ENCODE measurements at places on chromosomes 7 and 10.

DNA sequence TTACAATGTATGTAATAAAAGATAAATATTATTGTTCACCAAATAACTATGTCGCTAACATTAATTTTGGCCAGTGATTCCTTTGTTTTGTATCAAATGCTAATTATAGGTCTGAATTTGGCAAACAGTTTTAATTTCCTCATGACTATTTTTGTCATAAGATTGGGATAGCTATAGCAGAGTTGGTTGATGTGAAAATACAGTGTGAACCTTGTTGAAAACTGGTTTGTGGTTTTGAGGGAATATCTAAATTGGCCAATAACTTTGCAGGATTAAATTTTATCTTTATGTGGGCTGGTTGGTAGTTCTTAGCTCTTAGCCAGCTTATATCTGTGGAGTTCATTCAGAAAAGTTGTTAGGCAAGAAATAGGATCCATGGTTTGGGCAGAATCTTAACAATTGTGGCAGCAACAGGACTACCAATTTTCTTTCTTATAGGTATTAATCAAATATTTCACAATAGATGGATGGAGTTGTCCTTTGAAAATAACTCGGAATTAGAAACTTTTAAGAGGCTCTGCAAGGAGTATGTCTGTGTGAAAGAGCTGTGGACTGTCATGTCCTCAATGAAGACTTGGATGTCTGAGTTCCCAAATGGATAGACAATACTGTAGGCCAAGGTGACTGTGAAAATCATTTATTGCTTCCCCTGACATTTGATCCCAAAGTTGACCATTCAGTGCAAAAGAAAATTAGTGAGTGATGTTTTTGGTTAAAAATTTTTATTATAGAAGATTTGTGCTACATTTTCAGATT is 73.5 kb downstream of the PRKG1 start:
- no peak for DNase-seq

DNA sequence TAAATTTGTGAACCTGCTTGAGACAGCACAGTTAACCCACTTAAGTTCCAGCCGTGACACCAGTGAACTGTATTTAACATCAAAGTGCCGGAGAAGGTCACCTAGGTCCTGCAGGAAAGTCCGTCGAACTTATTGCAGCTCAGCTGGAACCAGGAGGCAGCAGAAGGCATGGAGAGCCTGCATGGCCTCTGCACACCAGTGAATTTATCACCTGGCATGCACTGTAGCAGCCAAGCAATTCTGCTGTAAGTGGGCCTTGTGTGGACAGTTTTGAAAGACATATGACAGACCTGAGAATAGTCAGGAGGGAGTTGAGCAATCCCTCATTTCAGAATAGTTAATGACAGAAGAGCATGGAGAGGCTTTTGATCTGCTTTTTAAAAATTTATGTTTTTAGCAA is 108.8 kb downstream of the PLXDC2 start:
- DNase-seq: no peak

- DNase-seq: no peak
These were observed 38.9 kb upstream of the GDF10 start for GRCh38 chr10:47261121-47261520.

GRCh38 chr10:70974351-70974901 is 86.1 kb upstream of the PCBD1 start:
- DNase-seq: no peak

- DNase-seq: no peak
These were observed 195.5 kb upstream of the HPS1 start for GRCh38 chr10:98642281-98642680.

DNA sequence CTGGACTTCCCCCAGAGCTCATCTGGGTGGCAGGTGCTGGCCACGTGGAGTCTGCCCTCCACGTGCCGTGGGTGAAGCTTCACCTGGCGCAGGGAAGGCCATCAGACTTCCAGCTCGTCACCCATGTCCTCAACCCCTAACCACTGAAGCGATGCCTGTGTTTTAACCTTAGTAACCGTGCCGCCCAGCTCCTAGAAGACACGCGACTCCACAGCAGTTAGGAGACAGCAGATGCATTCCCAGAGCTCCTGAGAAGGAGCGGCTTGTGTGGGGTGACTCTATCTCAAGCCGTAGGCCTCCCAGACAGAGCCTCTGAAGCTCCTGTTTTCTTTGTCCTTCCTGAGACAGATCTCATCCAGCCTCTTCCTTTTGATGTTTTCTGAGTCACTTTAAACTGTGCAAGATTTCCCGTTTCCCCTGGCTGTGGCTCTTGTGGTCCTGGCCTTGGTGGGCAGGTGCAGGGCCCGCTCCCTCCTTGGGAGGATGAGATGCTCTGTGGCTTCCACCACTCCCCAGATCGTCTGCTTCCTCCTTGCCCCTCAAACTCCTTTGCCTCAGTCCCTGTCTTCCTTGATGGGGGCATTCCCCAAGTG is 41.4 kb upstream of the AP5Z1 start:
- DNase-seq: no peak

- DNase-seq: no peak
These were observed 42.6 kb upstream of the FAM133B start for GRCh38 chr7:92632791-92633190.

DNA sequence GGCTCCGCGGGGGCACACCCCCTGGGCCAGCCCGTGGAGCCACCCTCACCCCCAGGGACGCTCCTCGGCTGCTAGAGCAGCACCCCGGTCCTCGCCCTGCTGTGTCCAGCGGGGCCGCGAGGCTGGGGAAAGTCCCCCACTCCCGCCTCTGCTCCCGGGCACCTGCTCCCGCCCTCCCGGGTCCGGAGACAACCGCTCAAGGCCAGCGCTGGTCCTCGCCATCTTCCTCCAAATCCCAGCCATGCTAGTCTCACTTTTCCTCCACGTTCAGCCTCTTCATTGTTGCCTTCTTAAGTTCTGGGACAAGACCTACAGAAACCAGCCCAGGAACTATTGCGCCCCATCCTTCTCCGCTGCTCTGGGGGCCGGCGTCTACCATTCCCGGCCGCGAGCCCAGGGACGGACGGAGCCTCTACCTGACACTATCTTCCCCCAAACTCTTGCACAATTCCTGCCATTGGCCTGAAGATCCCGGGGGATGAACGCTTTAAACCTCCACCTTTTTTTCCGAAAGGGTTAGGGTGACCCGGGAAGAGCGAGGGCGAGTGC is 4.8 kb upstream of the KCP start:
- DNase-seq: no peak

GRCh38 chr7:13327669-13328068 is 640.2 kb downstream of the ARL4A start:
- no peak for DNase-seq

DNA sequence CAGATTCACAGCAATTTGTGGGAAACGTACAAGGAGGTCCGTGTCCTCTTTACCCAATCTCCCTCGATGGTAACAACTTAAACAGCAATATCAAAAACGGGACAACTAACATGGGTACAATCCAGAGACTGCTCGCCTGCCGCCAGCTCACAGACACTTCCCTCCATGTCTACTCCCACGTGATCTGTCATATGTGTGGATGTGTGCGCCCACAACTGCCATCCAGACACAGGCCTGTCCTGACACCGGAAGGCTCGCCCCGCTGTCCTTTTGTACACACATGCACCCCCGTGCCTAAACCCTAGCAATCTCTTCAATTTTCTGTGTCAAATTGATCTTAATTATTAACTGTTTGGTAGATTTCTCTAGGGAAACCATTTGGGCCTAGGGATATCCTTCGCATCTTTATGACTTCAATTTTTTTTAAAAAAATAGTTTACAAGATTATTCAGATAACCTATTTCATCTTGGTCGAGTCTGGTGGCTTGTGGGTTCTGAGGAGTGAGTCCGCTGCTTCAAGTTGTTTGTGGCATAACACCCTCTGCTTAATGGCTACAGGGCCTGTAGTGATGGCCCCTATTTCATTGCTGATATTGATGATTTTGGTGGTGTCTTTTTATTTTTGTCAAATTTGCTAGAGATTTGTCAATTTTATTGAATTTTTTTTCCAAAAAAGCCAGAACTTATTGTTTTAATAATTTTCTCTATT is 260.6 kb downstream of the MAD1L1 start:
- no peak for DNase-seq

DNA sequence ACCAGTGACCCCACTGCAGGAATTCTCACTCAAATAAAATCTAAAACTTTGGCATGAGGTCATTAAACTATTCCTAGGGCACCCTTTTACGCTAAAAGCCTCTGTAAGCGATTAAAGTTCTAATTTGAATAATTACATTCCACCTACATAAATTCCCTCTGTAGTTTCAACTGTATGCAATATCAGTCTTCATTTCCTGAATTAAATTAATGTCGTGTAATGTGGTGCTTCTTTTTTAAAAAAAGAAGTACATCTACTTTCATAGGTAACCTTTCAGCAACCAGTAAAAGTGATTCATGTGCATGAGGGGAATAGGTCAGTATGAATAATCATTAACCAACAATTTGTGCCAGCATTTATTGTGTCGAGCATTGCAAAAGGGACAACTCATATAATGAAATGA is 44.7 kb downstream of the IMMP2L start:
- no peak for DNase-seq

- no peak for DNase-seq
These were observed 91.6 kb downstream of the WDR37 start for GRCh38 chr10:1147810-1148209.

- no peak for DNase-seq
These were observed 35.8 kb downstream of the DDIT4 start for GRCh38 chr10:72309290-72310240.

GRCh38 chr10:10092581-10092980 is 925.1 kb upstream of the CELF2 start:
- no peak for DNase-seq

DNA sequence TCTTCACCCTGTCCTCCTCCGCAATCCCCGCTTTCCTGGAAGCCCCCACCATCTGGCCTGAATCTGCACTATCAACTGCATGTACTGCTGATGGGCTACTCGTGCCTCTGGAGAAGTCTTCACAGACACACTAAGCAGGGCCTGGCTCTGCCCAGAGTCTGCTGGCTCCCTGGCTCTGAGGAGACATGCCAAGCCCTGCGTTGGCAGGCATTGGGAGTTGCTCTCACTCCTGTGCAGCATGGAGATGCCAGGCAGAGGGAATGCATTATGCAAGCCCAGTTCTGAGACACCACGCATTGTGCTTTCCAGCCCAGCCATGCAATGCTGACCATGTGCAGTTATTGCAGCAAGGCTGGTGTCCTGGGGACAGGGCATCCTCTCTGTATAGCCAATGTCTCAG is 314.6 kb downstream of the CXCL12 start:
- no peak for DNase-seq

DNA sequence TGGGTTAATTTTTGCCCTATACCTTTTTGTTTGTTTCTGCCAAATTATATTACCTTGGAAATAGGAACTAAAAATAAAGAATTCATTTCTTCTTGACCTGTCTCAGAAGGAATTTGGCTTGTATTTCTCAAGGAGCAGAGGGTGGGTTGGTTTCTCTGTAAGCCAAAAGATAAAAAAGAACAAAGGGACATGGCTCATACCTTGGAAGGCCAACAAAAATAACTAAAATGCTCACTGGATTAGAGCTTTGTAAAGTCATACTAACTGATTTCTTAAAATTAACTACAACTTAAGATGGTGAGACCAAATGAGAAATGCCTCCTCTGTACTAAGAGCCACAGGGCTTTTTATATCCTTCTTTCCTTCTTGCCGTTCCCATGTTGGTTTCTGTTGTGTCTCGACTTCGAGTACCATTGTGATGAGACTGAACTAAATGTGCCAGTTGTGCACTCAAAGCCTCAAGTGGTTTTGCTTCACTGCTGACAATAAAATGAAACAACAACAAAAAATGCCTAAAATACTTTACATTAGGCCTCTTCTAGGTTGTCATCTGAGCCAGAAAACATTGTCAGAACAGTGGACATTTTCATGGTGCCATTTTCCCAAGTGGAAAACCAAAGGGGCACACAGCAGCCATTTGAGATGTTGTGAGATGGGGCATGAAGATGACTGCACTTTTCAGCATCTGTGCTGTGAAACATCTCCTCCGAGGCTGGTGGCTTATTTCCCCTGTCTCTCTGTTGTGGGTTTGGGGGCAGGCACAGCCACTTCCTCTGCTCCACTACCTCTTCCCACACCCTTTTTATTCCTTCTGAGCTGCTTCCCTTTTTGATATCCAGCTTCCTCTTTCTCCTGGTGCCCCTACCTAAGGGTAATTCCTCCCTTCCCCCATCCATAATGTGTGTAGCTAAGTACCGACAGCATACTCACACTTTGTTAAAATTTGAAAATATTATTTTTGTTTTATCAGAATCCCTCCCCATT is 51.8 kb upstream of the AGR3 start:
- no peak for DNase-seq

DNA sequence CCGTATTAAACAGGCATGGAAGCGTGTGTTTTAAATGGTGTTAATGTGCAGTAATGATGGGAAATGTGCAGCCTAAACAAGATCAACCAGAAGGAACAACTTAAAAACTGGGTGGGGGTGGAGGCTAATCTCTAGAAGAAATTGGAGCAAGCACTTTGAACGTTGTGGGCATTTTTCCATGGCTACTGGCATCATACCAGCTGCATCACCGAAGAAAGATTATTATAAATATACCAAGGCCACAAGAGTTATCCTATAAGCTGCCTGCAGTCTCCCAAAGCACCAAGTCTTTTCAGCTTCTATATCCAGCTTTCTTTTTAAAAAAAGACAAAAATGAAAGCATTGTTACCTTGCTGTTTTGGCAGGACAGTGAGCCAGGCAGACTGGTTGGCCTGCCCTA is 79.9 kb downstream of the FGFR2 start:
- DNase-seq: no peak

DNA sequence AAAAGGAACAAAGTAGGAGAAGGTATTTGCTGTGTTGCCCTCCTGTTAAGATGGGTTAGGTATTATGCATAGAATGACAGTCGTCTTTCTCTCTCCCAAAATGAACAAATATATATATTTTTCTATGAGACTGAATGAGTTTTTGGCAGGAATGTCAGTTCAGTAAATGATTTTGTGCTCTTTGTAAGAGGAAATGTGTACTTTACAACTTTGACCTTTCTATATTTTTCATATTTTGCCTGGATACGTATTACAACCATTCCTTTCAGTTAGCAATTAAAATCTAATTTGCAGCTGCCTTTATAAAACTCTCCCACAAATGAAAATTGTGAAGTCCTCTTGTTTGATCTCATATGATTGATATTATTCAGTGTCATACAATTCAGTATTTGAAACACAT is 336.6 kb upstream of the MEOX2 start:
- no peak for DNase-seq

DNA sequence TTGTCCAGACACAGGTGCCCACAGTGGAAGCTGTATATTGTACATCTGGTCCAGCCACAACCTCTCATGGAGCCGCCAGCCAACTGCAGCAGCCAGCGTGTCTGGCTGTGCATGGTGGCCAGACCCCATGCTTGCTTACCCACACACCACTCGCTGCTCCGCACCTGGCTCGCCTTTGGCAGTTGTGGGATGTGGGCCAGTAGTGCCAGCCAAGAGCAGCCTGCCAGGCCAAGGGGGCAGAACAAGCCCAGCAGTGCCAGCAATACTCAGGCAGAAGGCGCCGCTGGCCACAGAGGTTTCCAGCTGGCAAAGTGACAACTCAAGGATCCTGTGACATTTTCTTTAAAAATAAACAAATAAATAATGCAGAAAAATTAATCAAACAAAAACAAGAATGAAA is 11.7 kb upstream of the TMEM243 start:
- DNase-seq: no peak

- no peak for DNase-seq
These were observed 46.8 kb downstream of the DOCK4 start for GRCh38 chr7:112159351-112159750.

All from esophagus squamous epithelium (tissue), 5 donors.